ENCODE measurements at places on chromosomes 1 and 21.

DNA sequence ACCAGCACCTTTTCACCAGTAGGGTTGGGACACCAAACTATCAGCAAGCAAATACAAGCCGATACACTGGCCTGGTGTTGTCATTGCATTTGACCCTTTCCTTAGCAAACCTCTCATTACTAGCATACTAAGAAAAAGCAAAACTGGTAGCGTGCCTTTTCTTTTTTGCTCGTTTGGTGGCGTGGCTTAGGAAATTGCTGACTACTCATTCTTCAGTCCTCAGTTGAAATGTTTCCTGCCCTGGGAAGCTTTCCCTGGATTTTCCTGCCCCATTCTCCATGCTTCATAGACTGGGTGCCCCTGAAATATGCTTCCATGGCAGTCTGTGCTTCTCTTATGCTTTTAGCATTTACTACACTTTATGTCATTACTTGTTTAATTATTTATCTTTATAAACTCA, 42.0 kb downstream of the MTR start:
- no peak for DNase-seq

- DNase-seq: no peak
Observed at GRCh38 chr1:203353486-203353885, 2.6 kb upstream of the FMOD start.

DNA sequence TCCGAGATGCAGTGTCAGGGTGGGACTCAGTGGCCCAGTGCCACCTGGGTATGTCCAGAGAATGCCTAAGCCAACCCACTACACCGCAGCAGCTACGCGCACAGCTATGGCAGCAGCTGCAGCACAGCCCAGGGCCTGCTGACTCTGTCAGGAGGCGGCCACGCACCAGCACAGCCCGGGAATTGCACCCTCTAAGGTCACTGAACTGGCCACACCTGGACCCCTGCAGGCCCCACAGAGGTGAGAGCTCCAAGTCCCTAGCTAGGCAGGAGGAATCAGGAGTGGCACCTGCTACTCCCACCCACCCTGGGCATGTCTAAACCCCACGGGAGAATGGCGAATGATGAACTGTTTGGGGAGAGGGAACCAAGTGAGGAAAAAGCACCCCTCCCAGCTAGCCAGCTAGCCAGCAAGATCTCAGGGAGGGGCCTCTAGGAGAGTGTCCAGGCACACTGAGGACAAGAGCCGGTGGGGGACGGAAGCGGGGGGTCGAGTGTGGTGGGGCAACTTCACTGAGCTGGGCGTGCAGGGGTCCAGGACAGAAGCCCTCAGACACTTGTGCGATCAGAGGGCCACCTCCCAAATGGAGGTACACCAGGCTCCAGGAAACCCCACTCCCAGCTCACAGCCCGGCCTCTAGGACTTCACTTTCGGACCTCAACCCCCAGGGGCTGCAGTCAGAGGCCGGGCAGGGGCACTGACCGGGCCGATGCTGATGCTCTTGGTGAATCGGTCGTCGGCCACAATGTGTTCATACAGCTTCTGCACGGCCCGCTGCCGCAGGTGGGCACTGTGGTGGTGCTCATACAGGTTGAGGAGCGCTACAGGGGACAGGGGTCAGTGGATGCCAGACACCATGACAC, 13.9 kb downstream of the LSS start:
- DNase-seq: no peak

- DNase-seq: peak; percentile 62
Observed at GRCh38 chr1:83999316-83999819, 436 bp upstream of the TTLL7 start.

DNA sequence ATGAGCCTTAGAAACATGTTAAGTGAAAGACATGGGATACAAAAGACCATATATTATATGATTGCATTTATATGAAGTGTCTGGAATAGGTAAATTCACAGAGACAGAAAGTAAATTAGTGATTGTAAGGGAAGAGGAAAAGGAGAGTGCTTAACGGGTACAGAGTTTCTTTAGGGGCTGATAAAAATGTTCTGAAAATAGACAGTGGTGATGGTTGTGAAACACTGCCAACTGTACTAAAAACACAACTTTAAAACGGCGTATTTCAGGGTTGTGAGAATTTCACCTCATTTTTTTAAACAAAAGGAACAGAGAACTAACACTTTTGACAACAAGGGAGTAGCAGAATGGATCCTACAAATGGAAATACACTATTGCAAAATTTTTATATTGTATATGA, 13.4 kb downstream of the COP1 start:
- no peak for DNase-seq

DNA sequence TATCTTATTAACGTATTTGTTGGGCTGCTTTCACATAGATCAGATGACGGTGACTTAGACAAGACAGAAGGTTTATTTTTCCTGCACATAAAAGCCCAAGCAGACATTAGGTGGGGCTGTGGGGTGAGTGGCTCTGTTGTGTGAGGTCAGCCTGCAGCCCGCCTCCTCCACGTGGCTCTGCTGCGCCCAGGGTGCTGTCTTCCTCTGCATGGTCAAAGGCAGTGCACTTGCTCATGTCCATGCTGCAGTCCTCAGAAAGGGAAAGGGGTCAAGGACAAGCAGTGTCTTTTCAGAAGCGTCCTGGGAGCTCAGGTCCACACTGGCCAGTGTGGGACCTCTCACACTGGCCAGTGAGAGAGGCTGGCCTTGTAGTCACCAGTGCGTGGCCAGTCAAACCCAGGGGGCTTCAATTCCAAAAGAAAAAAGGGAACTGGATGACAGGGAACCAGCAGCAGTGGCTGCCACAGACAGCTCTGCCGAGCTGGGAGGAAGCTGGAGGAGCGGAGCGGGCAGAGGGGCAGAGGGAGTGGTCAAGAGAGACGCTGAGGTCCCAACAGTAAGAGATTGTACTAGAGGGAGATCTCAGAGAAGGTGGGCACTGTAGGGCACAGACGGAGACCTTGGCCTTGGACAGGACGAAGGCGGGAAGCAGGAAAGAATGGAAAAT, 35.9 kb upstream of the SLC45A1 start:
- no peak for DNase-seq

- DNase-seq: peak; percentile 16
Observed at GRCh38 chr1:214847071-214847810, 235.3 kb upstream of the KCNK2 start.

DNA sequence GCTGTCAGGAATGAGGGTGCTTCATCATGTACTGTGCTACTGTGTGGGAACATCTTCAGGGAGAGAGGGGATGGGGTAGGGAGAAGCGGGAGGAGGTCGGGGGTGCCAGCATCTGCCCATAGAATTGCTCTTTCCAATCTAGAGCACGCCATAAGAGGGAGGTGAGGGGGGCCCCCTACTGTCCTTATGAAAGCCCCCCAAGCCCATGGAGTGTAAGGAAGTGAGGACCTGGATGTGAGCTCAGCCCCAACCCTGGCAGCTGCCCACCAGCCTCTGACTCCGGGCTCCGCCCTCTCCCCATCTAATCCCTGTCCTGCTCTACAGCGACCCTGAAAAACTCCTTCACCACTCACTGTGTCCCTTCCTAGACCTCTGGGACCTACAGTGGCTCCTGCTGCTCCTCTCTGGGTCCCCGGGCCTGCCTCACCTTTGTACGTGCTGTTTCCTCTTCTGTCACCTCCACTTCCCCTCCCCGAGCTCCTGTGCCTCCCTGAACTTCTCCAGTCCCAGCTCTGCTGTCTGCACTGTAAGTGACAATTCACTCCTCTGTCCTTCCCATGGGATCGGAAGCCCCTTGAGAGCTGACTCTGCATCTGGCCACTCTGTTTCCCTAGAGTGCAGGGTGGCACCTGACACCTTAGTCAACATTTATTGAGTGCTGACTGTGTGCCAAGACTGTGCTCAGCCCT, 269.4 kb downstream of the PTPRU start:
- no peak for DNase-seq

- DNase-seq: peak; percentile 44
Observed at GRCh38 chr1:241611063-241611462, 29.1 kb downstream of the CHML start.

- no peak for DNase-seq
Observed at GRCh38 chr21:16624479-16625118, 888.2 kb upstream of the CXADR start.

DNA sequence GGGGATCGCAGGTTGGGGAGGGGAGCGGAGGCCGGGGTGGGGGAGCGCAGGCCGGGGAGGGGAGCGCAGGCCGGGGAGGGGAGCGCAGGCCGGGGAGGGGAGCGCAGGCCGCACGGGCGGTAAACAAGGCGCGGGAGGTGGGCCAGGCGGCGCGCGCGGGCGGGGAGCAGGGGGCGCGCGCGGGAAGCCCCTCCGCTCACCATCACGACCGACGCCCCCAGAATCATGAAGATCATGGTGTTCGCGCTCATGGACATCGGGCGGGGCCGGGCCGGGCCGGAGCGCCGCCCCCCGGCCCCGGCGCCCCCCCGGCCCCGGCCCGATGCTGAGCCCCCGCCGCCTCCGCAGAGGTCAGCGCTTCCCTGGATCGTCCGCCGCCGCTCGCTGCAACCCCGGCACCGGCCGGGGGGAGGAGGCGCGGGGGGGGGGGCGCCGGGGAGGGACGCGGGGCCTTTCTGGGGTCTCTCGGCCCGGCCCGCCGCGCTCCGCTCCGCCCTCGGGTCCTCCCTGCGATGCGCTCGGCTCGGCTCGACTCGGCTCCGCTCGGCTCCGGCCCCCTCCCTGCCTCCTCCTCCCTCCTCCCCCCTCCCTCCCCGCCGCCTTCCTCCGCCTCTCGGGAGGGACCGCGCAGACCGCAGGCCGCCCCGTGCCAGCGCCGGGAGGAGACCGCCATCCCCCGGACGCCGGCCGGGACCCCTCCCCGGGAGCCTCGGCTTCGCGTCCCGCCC, at the start of gene TMEM240:
Gene TMEM240 (minus strand): TSS at position 535 of the 728 bp plus-strand sequence. CDS start 278 bp downstream, at position 257.
- peak; percentile 57 for DNase-seq

DNA sequence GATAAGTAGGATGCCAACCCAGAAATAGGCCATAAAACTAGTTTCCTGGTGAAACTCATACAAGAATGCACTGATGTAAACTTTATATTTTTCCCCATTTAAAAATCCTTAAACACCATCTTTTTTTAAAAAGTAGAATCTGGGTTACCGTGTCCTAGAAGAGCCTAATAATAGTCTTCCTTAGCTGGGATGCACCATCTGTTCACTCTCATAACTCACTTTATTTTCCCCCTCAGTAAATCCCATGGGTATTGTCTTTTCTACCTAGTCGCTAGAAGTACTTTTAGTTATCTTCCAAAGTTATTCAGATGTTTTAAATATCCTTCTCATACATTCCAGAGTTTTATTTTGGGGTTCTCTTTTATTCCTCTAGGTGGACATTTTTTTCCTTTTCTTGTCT, 250.2 kb downstream of the PLA2G4A start:
- DNase-seq: no peak

- DNase-seq: no peak
Observed at GRCh38 chr1:51945591-51945990, 44.9 kb downstream of the RAB3B start.

- no peak for DNase-seq
Observed at GRCh38 chr1:188089461-188089860, 1260.7 kb downstream of the PLA2G4A start.

DNA sequence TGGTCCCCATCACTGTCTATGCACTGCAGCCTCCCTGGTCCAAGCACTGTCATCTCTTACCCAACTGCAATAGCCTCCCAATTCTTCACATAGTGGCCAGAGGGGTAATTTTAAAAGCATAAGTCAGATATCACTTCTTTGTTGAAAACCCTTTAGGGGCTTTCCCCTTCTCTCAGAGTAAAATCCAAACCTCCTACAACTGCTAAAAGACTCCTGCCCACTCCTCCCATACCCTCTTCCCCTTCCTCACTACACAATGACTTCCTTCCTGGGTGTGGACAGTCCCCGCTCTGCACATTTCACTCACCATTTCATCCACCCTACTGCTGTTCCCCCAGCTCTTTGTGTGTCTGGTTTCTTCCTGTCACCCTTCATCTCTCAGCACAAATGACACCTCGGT, 8.3 kb downstream of the MCOLN2 start:
- DNase-seq: no peak

GRCh38 chr1:219066631-219067349, 106.9 kb upstream of the LYPLAL1 start:
- peak; percentile 16 for DNase-seq

GRCh38 chr1:148352470-148353053, 130.5 kb downstream of the PPIAL4G start:
- no peak for DNase-seq

- no peak for DNase-seq
Observed at GRCh38 chr1:11977625-11978024, 2.6 kb upstream of the MFN2 start.

DNA sequence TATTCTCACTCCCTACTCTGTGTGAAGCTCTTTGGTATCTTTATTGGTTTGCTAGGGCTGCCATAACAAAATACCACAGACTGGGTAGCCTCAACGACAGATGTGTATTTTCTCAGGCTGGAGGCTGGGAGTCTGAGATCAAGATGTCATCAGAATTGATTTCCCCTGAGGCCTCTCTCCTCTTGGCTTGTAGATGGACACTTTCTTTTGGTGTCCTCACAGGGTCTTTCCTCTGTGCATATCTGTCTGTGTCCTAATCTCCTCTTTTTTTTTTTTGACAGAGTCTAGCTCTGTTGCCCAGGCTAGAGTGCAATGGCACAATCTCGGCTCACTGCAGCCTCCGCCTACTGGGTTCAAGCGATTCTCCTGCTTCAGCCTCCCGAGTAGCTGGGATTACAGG, 71.4 kb upstream of the KCNJ6 start:
- DNase-seq: no peak

DNA sequence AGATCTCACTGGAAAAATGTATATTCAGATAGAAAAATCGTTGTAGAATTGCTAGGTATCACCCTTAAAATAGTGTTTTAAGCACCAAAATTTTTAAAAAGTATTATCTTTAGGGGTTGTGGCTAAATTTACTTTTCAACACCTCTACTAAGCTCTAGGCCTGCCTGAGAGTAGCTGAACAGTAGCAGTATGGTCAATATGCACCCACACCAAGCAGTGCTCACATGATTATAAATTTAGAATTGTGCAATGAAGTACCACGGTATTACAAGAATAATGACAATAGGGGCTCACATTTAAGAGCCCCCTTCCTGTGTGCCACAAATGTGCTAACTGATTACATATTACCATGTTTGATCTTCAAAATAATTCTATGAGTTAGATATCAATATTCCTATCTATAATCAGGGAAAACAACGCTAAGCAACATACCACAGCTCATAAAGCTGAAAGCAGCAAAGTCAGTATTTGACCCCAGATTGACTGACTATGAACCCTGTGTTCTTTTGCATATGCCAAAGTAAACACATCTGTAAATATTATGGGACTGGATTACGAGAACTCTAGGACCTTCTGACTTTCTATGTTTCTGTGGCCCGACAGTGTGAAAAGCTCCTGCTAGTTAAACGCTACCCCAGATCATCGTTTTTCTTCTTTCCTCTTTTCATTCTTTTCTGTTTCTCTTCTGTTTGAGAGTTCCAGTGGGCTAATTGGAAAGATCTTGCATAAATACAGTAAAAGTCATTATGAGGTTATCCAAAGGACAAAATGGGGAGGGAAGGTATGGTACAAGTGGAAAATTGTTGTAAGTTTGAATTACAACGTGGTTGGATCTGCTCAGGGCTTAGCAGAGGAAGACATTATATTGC, 201.1 kb upstream of the C1orf87 start:
- DNase-seq: peak; percentile 7

DNA sequence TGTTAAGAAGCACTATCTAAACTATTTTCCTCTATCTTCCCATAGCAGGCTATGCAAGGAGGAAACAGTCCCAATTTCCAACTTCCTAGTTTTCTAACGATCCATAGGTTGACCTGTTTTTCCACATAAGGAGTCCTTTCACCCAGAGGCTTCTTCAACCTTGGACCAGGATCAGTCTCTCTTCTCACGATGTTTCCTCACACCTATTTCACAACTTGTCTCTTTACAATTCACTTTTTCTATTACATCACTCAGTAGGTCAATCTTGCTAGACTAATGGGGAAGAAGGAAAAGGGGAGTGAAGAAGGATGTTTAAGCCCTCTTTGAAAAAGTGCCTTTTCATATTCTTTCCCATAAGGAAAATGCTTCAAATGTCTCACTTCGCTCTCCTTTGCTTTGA, 15.9 kb downstream of the PALMD start:
- DNase-seq: no peak
